ENCODE measurements at places on chromosomes 6 and 20.

GRCh38 chr6:27889628-27890444 is 22.4 kb downstream of the OR2B2 start:
- H3K4me1 ChIP-seq = peaks cover 8% of the 10 kb centered on the region
- no peaks in the 10 kb centered on the region for H3K36me3 ChIP-seq
- H3K27ac ChIP-seq = peak overlapping the region; percentile 73
- H3K4me3 ChIP-seq = peak overlapping the region; percentile 75
- H3K27me3 ChIP-seq = no peaks in the 10 kb centered on the region
- no peak for DNase-seq

DNA sequence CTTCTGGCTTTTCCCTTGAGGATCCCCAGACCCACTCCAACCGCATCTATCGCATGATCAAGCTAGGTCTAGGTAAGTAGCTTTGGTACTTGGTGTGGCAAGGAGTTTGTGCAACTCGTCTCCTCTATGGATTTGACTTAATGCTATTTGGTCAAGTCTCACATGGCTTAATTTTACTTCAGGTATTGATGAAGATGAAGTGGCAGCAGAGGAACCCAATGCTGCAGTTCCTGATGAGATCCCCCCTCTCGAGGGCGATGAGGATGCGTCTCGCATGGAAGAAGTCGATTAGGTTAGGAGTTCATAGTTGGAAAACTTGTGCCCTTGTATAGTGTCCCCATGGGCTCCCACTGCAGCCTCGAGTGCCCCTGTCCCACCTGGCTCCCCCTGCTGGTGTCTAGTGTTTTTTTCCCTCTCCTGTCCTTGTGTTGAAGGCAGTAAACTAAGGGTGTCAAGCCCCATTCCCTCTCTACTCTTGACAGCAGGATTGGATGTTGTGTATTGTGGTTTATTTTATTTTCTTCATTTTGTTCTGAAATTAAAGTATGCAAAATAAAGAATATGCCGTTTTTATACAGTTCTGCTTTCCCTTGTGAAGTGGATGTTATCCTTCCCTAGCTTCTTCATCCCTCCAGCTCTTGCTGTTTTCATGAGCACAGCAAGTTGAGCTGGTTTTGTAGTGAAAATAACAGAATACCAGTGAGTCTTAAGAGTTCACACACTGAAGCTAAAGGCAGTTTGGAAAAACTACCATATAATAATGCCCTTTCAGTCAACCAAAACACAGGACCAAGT is 3.8 kb downstream of the SLC35B2 start:
- H3K4me3 ChIP-seq = no peak overlapping the region
- H3K36me3 ChIP-seq = peaks cover 63% of the 10 kb centered on the region
- DNase-seq = no peak
- no peaks in the 10 kb centered on the region for H3K27me3 ChIP-seq

DNA sequence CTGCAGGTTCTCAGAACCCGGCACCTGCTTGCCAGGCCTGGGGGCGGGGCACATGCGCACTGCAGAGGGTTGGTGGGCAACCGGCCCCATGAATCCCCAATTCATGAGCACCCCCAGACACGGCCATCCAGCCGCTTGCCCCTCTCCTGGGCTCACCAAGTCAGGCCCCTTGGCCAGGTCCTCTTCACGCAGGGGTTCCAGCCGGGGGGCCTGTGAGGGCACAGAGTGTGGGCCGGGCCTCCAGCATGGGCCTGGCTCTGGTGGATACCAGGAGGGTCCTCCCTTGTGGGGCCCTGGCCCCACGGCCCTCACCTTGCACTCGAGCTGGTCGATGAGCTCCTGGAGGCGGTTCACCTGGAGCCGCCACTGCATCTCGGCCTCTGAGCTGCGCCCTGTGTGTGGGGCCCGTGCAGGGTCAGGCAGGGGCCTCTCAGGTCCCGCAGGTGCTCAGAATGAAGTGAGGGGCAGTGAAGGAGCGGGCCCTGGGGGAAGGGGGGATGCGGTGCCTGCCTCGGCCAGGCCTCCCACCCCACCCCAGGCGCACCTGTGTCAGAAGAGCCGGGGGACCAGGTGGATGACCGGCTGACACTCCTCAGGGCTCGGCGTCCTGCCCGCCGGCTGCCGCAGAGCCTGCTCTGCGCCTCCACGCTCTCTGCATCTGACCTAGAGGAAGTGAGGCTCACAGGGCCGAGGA is 2.6 kb upstream of the C20orf144 start:
- H3K27ac ChIP-seq = no peak overlapping the region
- H3K27me3 ChIP-seq = no peaks in the 10 kb centered on the region
- no peak for DNase-seq
- H3K4me3 ChIP-seq = no peak overlapping the region
- peaks cover 38% of the 10 kb centered on the region for H3K4me1 ChIP-seq
- peaks cover 10% of the 10 kb centered on the region for H3K36me3 ChIP-seq

DNA sequence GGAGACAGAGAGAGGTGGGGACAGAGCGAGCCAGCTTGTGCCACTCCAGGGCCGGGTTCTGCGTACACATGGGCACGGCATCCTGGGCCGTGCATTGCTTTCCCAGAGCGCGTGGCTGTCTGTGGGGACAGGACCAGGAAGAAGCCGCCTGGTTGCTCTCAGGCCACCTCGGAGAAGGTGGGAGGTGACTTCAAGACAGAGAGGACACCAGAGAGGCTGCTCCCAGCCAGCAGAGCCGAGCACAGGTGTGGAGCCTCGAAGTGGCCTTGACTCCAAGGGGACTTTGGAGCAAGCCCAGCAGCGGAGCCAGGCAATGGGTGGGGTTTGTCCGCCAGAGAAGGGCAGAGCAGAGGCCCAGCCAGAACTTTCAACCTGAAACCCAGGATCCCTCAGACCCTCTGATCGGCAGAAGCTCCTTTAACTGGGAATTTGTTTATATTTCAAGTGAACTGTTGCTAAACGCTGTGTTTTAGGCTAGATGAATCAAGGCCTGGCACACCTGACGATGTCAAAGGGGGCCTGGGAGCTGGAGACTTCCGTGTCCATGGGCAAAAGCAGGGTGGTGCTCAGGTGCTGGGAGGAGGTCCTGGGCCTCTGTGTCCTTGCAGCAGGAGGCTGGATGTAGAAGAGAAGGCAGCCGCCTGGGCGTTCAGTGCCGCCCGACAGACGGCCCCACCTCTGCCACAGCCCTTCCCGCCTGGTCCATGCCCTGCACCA is 262.1 kb downstream of the DLL1 start:
- H3K27ac ChIP-seq = no peak overlapping the region
- no peak for DNase-seq
- no peaks in the 10 kb centered on the region for H3K27me3 ChIP-seq
- H3K4me1 ChIP-seq = peaks cover 52% of the 10 kb centered on the region
- no peak overlapping the region for H3K4me3 ChIP-seq

DNA sequence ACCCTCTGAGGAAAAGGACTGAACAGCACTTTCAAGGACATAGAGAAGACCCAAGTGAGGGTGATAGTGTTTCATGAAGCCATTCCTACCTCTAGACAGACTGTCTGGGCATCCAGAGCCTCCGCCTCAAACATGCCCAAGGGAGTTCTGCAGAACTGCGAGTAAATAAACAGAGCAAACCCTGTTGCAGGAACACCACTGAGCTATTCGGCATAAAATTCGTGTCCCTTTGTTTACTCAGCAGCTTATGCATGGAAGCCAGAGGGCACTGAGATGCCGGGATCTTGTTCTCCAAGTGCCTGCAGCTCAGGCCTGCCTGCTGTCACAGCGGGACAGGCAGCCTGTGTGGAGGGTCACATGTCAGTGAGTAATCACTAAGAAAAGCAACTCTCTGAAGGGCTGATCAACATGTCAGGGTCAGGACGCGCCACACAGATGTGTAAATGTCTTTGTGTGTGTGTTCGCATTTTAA is 164.9 kb upstream of the HEY2 start:
- H3K4me3 ChIP-seq = no peak overlapping the region
- no peaks in the 10 kb centered on the region for H3K4me1 ChIP-seq
- H3K36me3 ChIP-seq = no peaks in the 10 kb centered on the region
- no peak overlapping the region for H3K27ac ChIP-seq

DNA sequence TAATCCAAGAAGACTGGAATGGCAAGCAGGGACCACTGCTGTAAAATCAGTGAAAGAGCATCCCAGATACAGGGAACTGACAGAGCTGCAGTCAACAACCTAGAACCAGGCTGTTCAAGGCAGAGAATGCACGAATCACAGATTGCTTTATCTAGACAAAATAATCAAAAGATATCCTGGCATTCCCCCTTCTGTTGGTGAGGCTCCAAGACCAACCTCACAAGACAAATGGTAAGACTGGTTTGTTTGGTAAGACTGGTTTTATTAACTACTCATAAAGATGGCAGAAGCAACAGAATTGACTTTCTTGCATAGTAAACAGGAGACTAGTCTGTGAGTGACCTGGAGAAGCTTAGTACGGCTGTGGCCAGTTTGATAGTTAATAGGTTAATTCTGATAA is 88.8 kb upstream of the AHI1 start:
- no peak overlapping the region for H3K27ac ChIP-seq
- H3K36me3 ChIP-seq = no peaks in the 10 kb centered on the region
- no peaks in the 10 kb centered on the region for H3K4me1 ChIP-seq
- H3K27me3 ChIP-seq = no peaks in the 10 kb centered on the region
- no peak overlapping the region for H3K4me3 ChIP-seq

DNA sequence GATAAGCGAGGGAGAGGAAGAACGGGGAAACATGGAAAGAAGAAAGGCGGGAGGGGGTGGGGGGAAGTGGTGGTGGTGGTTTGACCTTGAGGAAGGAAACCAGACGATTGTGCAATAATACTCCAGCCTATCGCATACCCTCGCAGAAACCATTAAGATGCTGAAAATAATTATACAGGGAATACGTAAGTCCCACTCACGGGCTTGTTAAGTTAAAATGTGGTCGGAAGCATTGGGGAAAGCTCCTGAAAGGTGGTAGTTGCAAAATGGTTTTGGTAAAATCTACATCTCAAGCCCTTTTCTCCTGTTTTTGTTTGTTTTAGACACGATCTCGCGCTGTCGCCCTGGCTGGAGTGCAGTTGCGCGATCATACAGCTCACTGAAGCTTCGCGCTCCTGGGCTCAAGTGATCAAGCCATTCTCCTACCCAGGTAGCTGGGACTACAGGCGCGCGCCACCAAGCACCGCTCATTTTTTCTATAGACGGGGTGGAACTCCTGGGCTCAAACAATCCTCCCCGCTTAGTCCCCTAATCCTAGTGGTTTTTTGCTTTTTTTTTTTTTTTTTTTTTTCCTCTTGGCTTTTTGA is 128.9 kb upstream of the ZNF184 start:
- H3K4me1 ChIP-seq = no peaks in the 10 kb centered on the region
- DNase-seq = no peak
- no peak overlapping the region for H3K27ac ChIP-seq

DNA sequence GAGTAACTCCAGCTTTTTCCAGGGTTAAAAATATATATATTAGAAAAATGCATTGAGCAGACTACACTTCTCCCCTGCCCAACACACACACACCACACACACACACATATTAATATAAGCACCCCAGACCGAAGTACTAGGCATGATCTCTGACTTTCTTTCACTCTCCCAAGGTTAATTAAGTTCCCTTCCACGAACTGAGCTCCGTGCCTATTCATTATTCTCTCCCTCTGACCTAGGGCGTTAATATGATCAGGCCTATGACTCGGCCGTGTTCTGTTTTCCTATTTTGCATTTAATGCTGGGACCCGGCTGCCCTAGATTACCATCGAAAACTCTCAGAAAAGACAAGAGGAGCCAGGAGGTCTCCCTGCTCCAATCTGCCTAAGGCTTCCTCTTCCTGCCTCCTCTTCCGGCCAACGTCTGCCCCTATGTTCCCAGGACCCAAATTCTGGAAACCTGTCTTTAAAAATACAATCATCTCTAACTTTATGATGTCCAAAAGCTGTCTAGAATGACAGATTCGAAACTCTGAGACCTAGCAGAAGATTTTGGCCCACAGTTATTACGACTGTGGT is 6.1 kb upstream of the POU3F2 start:
- DNase-seq = no peak
- H3K27me3 ChIP-seq = peaks cover 88% of the 10 kb centered on the region
- no peak overlapping the region for H3K27ac ChIP-seq
- peaks cover 28% of the 10 kb centered on the region for H3K4me1 ChIP-seq
- H3K36me3 ChIP-seq = no peaks in the 10 kb centered on the region

DNA sequence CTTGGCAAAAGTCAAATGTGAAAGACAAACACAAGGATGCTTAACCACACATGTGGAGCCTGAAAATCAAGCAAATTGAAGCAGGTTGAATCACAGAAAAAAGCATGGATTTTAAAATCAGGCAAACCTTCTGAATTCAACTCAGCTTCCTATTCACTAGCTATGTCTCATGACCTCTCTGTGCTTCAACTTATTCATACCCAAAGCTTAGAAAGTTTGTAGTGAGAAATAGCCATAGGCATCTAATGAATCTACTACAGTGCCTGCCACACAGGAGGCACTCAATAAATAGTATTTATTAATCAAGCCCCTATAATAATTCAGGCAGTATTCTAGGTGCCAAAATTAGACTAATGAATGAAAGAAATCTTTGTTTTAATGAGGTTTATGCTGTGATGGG is 112.2 kb upstream of the TNFAIP3 start:
- DNase-seq = no peak
- H3K27me3 ChIP-seq = no peaks in the 10 kb centered on the region
- no peaks in the 10 kb centered on the region for H3K36me3 ChIP-seq
- no peak overlapping the region for H3K27ac ChIP-seq

GRCh38 chr20:54218470-54218869 is 10.6 kb downstream of the PFDN4 start:
- no peak overlapping the region for H3K27ac ChIP-seq

GRCh38 chr6:109897561-109898080 is 80.5 kb upstream of the GPR6 start:
- no peak for DNase-seq
- H3K27ac ChIP-seq = no peak overlapping the region
- no peaks in the 10 kb centered on the region for H3K36me3 ChIP-seq
- H3K4me3 ChIP-seq = no peak overlapping the region

DNA sequence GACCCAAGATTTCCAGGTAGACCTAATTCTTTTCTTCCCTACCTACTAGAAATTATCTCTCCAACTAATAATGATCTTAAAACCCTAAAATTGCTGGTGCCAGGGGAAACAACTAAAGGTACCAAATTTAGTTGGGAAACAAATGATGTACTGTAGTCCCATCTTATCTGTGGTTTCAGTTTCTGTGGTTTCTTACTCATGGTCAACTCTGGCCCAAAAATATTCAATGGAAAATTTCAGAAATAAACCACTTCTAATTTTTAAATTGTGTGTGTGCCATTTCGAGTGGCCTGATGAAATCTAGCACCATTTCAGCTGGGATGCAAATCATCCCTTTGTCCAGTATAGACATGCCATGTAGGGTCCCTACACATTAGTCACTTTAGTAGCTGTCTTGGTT is 475.2 kb upstream of the EPHA7 start:
- DNase-seq = no peak
- no peak overlapping the region for H3K4me3 ChIP-seq
- H3K27me3 ChIP-seq = no peaks in the 10 kb centered on the region
- no peaks in the 10 kb centered on the region for H3K36me3 ChIP-seq

GRCh38 chr6:146593986-146594385 is 4.8 kb upstream of the ADGB start:
- H3K4me3 ChIP-seq = no peak overlapping the region
- H3K4me1 ChIP-seq = peaks cover 7% of the 10 kb centered on the region
- no peak overlapping the region for H3K27ac ChIP-seq
- H3K36me3 ChIP-seq = no peaks in the 10 kb centered on the region
- H3K27me3 ChIP-seq = no peaks in the 10 kb centered on the region
- no peak for DNase-seq

GRCh38 chr20:31706607-31707257 is 15.9 kb downstream of the BCL2L1 start:
- H3K36me3 ChIP-seq = no peaks in the 10 kb centered on the region
- no peak overlapping the region for H3K4me3 ChIP-seq
- DNase-seq = no peak
- peak overlapping the region; percentile 87 for H3K27ac ChIP-seq
- H3K4me1 ChIP-seq = peaks cover 68% of the 10 kb centered on the region
